ENCODE measurements at places on chromosomes 16 and 17.

DNA sequence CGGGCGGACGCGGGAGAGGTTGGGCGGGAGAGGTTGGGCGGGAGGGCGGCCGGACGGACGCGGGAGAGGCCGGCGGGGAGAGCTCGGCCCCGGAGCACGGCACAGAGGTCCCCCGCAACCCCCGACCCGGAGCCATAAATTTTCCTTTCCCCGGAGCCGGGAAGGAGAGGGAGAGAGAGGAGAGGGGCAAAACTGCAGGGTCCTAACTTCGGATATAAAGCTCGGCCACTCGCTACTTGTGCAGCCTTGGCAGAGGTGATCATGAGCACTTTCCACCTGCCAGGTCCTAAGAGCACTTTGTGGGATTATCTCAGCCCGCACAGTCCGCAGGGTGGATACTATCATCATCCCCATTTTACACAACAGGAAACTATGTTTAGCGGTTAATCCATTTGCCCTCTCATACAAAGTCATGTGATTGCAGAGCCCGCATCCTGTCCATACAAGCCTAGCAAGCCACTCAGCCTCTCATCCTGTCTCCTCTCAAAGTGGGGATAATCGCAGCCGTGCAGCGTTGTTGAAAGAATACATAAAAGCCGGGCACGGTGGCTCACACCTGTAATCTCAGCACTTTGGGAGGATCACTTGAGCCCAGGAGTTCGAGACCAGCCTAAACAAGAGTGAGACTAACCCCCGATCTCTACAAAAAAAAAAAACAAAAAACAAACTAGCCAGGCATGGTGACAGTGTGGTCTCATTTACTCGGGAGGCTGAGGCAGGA, 780 bp upstream of the DCAKD start:
- DNase-seq: no peak

- DNase-seq: no peak
Measured at GRCh38 chr16:72879846-72880245, 168.1 kb downstream of the ZFHX3 start.

DNA sequence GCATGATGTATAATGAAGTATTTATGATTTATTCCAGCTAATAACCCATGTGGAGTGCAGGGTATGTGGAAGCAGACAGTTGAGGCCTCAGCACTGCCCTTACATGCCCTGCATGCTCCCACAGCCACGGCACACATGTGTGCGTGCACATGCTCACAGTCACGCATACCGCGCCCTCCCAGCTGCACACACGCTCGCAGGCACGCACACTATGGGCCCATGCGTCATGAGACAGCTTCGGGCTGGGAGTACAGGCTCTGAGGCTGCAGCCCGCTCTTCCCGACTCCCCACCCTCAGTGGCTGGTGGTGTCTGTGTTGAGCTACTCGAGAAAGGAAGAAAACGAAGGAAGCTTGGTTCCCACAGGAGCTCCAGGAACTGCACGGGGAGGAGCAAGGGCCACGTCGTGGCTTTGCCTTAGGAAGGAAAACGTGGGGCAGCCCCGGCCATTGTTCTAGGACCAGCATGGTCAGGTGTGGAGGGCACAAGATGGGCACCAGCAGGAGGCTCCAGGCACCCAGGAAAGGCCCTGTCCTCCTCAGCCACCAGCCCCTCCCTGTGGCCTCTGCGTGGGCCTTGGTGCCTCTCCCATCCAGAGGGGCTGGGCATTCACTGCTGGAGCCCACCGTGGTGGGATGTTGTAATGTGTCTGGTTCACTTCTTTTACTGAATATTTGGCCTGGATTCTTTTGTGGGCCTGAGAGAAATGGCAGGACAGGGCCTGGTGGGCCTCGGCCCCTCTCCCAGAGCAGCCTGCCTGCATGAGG, 27.5 kb upstream of the CDH15 start:
- DNase-seq: no peak

GRCh38 chr16:11383481-11384183, 38.4 kb downstream of the RMI2 start:
- no peak for DNase-seq

DNA sequence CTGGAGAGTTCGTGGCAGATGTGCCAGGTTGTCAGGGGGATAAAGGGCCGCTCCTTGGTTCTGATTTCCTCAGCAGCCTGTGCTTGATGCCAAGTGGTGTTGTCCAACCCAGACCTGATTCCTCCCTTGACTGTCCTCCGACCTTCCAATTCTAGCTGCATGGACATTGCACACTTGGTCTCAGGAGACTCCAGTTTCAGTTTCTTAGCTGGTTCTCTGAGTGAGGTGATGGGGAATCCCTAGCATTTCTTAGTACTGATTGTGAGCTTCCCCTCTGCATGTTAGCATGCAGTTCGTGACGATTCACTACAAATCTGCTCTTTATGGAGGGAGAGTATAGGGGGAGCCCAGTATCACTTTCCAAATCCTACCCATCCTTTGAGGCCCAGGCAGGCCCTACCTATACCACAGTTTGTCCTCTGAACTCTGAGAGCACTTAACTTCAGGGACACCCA, 12.4 kb upstream of the CCR7 start:
- no peak for DNase-seq

DNA sequence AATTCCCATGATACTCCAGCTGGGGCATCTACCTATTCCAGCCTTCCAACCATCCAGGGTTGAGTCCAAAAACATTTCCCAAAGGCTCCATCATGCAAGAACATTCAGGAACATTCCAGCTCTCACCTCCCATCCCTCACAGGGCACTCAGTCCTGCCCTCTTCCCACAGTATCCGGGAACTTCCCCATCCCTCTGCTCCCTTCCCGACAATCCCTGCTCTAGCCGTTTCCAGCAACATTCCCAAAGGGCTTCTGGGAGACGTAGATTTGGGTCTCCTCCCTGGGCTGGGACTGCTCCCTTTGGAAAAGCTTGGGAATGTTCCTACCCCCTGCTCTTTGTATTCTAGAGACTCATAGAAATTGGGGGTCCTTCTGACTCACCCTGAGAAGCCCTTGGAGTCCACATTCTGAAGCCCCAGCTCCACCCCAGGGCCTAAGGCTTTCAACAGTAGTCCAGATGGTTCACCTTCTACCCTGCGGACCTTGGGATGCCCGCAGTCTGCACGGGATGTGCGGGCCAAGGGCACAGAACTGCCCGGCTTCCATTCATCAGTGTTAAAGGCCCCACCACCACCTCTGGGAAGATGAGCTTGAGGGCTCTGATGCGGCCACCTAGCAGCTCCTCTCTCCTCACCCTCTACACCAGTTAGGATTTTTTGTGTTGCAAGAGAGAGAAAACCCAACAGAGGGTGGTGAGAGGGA, 25.4 kb downstream of the NGFR start:
- no peak for DNase-seq

DNA sequence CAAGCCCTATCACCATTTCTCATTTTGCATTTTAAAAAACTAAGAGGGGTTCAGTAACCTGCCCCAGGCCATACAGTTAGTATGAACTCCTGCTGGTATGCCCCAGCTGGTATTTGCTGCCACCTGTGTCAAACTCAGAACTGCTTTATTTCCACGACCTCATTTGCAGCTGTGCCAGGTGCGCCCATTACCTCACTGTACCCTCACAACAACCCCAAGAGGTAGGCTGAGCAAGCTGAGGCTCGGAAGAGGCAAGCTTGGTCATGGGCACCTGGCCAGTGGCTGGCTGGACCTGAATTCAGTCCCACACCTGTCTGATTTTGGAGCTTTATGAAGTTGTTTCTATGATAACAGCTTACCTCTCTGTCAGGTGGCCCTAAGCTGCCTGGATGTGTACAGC, 7.6 kb downstream of the EPN2 start:
- DNase-seq: no peak

DNA sequence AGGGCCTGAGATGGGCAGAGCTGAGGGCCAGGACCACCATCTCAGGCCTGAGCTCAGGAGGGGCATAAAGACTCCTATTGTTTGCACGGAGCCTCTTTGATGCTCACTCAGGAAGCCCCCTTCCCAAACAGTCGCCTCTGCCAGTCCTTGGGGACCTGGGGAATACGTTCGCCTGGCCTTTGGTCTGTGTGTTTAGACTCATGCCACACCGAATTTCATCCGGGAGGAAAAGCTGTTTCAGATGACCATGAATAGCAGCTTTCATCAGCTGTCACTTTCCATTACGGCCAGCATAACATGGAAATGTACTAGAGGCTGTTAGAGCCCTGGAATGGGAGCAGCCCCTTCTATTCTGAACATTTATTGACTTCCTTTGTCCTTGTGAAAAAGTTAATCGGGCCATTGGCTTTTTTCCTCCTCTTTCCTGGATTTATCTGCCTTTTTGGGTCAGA, 139.0 kb downstream of the HS3ST3A1 start:
- DNase-seq: no peak

GRCh38 chr17:48048384-48049126, 396 bp downstream of the NFE2L1 start:
- DNase-seq: no peak

DNA sequence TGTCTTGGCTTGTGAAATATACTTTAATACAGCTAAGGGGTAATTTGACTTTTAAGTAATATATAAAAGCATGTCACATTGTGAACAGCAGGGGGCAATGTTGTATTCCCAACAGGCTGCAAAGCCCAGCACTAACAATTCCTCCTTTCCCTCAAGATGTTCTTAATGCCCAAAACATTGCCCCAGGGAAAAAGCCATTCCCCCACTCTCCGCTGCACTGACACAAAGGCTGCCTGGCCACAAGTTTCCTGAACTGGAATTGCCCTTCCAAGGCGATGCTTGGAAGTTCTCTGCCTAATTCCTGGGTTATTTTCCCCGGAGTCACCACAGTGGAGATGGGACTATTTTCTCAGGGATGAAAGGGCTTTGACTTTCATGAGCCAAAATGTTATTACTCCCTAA, 27.2 kb downstream of the CLEC16A start:
- no peak for DNase-seq

DNA sequence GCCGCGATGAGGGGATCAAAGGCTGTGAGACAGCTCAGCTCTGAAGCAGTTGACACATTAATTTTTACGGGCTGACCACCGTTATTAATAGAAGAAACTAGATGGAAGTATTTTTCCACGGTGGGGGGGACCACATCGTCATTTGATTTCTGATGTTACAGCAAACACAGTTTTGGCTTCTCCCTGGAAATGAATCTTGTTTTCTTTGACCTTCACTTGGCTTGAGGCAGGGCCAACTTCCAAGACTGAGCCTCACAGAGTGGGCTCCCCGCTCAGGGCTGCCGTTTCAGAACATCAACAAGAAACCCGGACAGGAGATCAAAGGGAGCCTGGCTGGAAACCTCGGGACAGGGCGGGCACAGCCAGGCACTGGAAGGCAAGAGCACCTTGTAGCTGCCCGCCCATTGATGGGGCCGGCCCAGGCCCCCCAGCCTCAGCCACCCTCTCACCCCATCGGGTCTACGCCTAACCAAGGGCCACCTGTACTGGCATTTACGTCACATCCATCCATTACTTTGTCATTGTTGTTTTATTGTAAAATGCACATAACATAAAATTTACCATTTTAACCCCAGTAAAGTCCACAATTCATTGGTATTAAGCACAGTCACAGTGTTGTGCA, 124.6 kb downstream of the C16orf95 start:
- no peak for DNase-seq

DNA sequence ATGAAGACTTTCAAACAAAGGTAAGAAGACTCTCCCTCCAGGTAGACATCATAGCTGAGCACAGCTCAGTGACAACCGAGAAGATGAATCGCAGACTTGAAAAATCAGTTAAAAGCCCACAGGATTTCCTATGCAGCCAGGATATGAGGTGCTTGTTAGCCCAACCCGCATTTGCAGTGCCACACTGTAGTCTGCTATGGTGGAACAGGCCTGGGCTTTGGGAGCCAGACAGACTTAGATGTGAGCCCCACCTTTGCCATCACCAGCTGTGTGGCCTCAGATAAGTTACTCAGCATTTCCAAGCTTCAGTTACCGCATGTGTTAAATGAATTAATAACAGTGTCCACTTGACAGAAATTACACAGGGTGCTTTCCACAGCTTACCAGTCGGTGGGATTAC, 204.4 kb upstream of the HS3ST3A1 start:
- no peak for DNase-seq

DNA sequence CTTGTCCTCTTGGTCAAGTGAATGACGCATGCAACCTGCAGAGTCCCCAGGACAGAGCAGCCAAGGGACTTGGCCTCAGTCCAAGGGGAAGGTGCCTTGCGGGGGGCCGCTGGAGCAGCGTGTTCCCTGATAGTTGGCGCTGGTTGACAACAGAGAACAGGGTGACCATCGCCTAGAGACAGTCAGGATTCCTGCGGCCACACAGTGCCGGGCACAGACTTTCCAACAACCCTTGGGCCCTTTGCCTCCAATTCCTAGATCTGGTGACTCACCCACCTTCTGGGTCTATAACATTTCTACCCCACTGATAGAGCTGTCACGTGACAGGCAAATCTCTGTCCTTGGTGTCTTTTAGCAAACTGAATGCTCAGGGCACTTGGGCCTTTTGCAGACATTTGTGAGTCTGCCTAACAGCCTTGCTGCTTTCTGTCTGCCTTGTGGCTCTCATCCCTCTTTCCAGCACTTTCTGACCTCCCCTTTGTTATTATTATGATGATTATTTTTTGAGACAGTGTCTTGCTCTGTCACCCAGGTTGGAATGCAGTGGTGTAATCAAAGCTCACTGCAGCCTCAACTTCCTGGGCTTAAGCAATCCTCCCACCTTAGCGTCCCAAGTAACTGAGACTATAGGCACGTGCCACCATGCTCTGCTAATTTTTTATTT, 11.9 kb upstream of the TEDC2 start:
- DNase-seq: no peak

GRCh38 chr17:29716566-29716965, 93.9 kb upstream of the CORO6 start:
- no peak for DNase-seq

DNA sequence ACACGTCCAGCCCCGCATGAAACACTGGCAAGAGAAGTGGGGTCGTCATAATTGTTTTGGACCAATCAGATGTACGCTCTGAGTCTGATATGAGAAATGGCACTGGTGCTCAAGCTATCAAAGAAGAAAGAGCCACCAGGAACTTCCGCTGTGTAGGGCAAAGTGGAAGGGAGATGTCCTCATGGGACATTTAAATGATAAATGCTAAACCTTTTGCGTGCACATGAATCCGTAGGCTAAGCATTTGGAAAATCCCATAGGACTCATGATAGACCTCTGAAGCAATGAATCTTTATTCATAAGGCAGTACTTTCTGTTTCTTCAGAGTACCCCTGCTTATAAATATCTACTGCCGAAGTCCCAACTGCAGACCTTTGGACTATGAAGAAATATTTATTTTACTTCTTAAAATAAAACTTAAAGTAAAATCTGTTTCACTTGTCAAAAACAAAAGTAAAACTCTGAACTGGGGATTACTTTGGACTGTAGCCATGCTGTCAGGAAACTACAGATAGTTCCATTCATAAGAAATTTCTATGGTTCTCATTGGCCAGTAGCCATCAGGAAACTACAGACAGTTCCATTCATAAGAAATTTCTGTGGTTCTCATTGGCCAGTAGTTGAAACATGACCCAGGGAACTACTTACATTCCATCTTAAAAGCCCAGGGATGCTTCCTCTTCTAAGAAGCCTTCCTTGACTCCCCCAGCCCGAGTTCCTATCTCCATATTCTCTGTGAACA, 335.1 kb downstream of the HS3ST4 start:
- DNase-seq: no peak

DNA sequence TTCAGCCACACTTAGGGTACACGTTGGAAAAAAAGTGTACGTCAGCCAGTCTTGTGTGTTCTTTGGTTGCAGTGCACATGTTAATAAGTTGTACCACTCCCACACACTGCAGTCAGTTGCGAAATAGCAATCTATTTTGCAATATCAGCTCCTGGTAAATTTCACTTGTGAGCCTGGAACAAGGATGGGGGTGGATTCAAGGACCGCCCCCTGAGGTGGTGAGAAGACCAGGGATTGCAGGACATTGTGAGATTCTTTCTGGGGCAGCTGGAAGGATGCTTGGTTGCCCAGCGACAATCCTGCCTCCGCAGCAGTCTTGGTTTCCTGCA, 78.6 kb upstream of the ZFHX3 start:
- DNase-seq: no peak

Data from stimulated activated CD4-positive, alpha-beta T cell treated with anti-CD3 and anti-CD28 coated beads, TNF-alpha, amount 100 ng/mL, for 4 hours (primary cell).